ENCODE measurements at places on chromosomes 7 and 10.

DNA sequence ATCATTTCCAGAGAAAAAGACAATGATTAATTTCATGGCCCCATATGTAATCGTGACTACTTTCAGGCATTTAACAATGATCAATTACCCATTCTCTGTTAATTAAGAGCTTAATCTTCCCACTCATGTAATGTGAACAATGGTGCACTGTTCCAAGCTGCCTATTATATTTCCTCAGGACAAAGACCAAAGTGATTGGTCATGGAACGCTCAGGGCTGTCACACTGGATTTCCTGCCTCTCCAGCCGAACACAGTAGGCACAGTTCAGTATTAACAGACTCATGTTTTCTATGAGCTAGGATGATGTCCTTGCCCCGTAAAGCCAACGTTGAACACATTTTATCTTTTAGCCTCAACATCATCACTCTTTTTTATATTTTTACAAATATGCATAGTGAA is 142.7 kb upstream of the FZD8 start:
- DNase-seq, result no peak

GRCh38 chr10:60944910-60945297 is 919 bp upstream of the RHOBTB1 start:
- DNase-seq, result no peak

GRCh38 chr10:87979847-87980246 is 116.4 kb downstream of the PTEN start:
- DNase-seq, result no peak

DNA sequence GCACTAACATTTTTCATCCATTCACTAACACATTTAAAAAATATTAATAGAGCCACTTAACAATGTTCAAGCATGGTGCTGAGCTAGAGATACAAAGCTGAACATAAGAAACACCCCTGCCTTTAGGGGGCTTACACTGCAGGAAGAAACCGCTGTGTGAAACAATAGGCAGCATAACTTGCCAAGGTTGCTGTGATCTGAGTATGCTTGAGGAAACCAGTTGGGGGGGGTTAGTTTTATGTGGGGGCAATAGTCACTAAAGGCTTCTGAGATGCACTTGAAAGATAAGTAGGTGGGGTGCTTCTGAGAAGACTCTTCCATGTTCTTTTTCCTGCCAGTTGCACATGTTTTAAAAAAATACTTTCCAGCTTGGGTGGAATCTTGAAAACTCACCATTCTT is 2.8 kb downstream of the RBM17 start:
- DNase-seq, result no peak

GRCh38 chr7:158255558-158255957 is 332.1 kb downstream of the PTPRN2 start:
- DNase-seq, result no peak

DNA sequence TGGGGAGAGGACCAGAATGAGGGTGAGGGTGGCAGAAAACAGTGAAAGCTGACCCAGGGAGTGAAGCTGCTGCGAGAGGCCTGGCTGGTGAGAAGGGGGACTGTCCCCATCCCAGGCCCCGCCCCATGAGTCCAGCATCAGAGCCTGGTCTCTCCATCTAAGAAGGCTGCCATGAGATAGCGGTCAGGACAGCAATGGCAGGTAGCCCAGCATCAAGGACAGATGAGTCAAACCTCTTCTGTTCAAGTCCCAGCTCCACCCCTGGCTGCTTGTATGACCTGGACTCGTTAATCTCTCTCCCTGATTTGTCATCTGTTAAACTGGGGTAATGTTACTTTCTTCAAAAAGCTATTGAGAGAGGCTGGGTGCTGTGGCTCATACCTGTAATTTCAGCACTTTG is 22.2 kb downstream of the GPNMB start:
- no peak for DNase-seq

DNA sequence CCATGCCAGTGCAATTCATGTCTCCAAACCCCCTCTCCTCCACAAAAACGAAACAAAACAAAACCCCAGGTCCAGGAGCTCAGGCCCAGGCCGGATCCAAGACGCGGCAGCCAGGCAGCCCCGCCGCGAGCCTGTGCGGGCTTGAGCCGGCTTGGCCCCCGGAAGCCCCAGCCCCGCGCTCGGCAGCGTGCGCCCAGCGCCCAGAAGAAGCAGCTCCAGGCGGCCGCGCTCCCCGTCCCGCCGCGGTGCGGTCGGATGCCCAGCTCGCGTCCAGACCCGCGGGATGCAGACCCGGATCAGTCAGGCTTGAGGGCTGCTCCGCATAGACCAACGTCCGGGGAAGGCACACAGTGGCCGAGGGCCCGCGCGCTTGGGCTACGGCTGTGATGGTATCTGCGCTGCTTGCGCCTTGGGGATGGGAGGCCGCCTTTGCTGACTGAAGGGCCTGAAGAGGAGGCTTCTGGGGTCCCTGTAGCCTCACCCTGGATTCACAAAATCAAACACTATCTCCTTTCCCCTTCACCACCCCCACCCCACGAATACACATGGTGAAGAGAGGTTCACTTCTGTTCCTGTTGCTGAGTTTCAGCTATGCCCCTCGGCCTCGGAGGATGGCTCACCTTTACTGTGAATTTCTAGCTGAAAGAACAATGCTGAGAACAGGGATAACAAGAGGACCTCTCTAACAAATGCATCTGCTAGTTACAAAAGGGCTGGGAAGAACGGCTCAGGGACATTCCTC is 79.9 kb upstream of the EN2 start:
- no peak for DNase-seq

DNA sequence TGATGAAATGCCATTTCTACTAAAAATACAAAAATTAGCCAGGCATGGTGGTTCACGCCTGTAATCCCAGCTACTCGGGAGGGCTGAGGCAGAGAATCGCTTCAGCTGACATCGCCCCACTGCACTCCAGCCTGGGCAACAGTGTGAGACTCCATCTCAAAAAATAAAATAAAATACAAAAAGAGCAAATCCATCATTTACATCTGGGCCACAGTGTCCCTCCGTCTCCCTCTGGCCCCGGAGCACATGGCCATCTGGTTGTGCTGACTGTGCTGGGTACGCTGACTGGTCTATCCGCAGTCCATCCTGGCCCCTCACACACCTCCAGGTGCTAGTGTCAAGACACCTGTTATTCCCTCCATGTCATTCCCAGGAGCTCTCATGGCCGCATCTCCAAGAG is 42.1 kb downstream of the KCNH2 start:
- no peak for DNase-seq

DNA sequence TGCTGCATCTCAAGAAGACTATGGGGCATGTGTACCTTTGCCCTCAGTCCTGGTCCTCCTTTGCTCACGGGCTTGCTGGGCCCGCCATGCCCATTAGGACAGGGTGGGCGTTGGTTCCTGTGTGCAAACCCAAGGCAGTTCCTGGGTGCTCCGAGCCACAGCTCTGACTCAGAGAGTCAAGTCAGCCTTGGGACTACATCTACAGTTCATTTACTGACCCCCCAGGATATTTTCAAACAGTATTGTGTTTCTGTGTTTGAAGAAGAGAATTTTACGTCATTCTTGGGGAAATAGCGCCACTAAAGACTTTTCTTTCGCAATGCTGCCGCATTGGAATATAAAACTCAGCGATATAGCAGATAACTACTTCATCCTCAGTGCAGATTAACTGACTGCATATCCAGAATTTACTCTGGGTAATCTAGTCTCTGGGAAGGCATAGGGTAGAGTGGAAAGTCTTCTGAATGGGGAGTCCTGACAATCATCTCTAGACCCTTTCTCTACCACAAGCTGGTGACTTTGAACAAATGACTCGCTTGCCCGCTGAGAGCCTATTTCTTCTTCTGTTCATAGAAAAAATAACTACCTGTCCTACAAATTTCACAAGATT is 638.9 kb upstream of the FZD8 start:
- no peak for DNase-seq

DNA sequence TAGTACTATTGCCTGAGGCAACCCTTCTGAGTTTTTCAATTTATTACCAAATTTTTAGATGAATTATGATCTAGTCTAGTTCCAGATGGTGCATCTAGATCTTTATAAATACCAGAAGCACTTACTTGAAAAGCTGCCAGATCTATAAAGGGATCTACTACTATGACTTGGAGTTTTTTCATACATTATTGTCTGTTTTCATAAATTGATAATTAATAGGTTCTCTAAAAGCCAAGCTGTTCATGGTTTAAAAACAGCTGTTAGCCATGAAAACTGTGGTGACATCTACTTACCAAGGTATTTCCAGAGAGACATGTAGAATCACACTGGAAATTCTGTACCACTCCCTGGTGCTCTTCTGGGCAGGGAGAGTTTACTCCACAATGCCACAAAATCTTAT is 786.5 kb upstream of the C7orf33 start:
- no peak for DNase-seq

DNA sequence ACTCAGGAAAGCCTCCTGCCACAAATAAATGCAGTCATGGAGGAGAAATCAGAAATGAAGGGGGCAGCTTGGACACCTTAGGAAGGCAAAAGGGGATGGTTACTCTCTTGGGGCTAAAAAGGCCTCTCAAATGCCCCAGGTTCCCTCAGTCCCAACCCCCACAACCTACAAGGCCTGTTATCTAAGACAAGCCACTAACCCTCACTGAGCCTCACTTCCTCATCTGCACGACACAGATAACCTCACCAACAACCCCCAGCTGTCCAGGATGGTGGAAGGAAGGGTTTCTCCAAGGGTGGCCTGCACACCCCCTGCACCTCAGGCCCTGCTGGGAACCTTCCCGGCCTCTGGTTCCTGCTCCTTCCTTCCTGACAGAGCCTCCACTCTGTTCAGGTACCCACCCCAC is 29.2 kb downstream of the SORBS1 start:
- DNase-seq, result no peak

DNA sequence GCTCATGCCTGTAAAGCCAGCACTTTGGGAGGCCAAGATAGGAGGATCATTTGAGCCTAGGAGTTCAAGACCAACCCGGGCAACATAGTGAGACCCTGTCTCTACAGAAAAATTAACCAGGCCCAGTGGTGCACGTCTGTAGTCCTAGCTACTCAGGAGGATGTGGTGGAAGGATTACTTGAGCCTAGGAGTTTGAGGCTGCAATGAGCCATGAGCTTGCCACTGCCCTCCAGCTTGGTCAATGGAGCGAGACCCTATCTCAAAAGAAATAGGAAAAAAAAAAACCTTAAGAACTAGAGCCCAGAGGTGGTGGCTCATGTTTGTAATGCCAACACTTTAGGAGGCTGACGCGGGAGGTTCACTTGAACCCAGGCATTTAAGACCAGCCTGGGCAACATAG is 2.2 kb downstream of the STRA8 start:
- no peak for DNase-seq

DNA sequence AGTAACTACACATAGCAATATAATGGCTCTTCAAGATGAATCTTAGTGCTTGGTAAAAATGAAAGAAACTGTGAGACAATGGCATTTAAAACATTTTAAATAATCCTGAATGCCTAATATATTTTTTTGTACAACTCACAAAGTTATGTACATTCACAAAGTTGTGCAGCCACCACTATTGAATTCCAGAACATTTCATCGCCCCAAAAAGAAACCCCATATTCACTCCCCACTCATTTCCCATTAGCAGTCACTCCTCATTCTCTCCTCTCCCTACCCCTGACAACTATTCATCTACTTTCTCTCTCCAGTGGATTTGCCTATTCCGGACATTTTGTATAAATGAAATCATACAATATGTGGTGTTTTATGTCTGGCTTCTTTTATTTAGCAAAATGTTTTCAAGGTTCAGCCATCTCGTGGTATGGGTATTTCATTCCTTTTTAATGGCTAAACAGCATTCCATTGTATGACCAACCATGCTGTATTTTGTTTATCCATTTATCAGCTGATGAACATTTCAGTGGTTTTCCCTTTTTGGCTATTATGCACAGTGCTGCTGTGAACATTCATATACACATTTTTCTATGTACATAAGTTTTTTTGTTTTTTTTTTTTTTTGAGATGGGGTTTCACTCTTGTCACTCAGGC is 34.7 kb downstream of the ENTPD7 start:
- no peak for DNase-seq

DNA sequence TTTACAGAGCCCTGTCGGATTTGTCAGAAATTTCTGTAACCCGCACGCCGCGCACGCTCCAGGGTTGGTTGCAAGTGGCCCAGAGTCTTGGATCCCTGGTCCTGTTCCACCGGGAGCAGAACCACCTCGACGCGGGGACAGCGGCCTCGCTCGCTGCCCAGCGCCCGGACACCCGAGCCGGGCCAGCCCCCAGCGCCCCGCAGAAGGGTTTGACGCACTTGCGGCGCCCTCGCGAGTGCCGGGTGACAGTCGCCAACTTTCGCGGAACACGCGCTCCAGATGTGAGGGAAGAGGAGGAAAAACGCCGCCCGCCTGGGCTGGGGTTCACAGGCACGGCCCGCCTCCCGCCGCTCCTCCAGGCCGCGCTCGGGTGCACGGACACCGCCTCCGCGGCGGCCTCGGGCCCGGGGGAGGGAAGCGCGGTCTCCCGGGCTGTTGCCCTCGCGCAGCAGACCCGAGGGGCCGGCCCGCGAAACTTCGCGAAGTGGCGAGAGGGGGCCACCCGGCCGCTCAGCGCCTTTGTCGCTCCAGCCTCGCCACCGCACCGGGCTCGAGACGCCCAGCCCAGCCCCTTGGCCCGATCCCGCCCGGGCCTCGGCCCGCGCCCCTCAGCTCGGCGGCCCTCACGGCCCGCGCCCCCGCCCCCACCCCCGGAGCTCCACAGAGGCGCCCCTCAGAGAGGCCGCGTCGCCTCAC is 514 bp downstream of the RNF216 start:
- DNase-seq, result peak; percentile 7

DNA sequence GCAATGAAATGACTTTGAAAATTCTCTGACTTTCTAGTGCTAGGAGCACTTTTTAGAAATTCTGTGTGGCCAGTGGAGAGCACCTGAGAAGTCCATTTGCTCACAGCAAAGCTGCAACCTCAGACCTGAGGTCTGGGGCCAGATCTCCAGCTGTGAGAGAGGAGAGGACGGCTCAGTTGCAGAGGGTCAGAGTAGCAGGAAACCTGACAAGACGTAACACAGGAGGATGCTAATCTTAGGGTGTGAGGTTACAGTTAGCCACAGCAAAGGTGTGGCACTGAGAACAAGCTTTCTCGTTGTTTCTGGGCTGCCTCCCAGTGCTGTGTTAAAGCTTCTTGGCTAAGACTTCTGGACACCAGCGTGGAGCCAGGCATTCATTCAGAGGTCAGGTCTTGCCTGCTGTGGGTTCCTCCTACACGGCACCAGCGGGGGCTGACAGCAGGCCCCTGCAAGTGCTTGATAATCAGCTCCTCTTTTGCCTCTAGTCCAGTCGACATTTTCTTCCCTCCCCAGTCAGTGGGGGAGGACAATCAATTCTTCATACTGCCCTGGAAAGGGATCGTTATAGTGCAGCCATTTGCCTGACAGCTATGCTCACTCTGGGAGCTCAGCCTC is 435.4 kb upstream of the DPP6 start:
- no peak for DNase-seq

DNA sequence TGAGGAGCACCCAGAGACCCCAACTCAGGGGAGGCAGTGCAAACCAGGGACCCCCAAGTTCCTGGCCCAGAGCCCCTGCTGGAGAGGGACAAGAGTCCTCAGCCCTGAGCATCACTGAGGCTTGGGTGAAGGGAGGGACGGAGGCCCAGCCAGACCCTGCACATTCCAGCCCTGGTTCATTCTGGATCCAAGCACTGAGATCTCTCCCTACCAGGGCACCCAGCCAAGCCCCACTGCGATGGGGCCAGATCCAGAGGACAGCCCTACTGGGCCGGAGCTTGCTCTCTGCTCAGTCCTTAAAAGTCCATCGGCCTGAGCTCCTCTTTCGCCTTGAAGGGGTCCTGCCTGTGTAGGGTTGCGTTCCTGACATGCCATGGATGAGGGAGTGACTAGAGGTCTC is 40.5 kb upstream of the RABGEF1 start:
- DNase-seq, result no peak

GRCh38 chr7:48106906-48107659 is 18.0 kb downstream of the UPP1 start:
- DNase-seq, result no peak
